ENCODE measurements at places on chromosomes 16 and 17.

DNA sequence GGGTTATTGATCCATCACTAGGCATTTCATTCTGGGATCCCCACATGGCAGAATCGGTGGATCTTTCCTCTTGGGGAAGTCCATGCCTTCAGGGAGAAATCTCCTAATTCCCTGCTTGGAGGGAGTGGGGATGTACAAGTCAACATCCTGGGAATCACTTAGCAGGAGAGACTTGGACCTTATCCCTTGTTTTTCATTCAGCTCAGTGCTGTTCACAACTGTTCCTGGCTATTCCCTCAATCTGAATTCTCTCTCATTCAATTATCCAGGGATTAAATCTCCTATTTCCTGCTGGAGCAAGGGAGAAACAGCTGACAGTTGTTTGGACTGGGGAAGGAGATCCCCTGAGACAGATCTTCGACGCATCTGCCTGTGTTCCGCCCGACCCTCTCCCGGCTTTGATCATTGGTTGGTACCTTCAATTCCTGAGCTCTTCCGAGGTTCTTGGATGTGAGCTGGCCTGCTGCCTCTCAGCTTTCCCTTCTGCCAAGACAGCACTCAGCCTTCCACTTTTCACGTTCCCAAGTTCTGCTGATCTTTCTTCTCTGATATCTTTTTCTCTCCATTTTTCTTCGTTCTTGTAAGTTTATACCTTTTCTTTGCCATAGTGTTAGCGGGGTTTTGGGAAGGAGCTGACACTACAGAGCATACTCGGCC, 115.4 kb upstream of the GNAO1 start:
- DNase-seq, result no peak

GRCh38 chr16:71425746-71426068, 16.1 kb downstream of the TLE7 start:
- no peak for DNase-seq

DNA sequence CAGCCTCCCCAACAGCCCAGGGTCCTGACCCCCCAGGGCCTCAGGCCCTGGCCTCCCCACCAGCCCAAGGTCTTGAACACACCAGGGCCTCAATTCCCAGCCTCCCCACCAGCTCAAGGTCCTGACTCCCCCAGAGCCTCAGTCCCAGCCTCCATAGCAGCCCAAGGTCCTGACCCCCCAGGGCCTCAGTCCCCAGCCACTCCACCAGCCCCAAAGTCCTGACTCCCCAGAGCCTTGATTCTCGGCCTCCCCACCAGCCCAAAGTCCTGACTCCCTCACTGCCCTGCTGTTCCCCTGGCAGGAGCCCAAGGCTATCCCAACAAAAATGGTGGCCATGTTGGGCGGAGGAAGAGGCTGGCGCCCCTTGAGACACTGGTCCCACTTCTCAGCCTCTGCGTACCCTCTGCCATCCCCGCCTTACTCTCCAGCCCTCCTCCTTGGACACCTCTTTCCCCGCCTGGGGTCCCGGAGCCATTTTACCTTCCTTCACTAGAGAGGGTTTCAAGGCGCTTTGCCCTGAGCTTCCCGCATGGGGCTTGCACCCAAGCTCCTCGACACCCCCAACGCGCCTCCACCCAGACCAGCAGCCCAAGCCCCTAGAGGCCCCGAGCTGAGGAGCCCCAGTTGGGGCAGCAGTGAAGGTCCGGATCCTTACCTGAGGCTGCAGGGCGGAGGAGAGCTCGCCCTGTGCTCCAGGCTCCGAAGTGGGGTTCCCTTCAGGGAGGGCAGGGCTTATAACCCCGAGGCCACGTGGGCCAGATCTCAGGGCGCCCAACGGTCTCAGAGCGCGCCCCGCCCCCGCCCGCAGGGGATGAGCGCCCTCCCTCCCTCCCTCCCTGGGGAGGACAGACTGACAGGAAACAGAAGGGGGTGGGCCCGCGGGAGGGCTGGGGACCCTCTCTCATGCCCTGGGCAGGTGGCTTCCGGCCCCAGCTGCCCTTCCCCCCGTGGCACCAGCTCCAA, 3.5 kb upstream of the TSPOAP1 start:
- peak; percentile 91 for DNase-seq

GRCh38 chr17:77271411-77271810, 130.6 kb downstream of the SEC14L1 start:
- DNase-seq, result no peak

DNA sequence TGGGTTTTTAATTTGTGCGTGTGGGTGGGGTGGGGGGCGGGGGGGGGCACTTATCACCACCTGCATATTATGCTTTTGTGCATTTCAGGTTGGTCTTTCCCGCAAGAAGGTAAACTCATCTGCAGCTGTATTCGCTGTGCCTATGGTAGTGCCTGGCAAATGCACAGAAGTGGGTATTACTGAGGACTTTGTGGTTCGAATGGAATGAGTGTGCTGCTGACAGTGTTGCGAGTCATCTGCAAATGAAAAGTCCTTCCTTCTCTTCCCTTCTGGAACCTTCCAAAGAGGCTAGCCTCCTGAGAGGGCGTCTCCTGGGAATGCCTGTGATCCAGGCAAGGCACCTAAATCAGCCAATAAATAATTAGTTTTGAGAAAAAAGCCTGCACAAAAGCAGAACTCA, 532.9 kb downstream of the MAF start:
- DNase-seq, result no peak

DNA sequence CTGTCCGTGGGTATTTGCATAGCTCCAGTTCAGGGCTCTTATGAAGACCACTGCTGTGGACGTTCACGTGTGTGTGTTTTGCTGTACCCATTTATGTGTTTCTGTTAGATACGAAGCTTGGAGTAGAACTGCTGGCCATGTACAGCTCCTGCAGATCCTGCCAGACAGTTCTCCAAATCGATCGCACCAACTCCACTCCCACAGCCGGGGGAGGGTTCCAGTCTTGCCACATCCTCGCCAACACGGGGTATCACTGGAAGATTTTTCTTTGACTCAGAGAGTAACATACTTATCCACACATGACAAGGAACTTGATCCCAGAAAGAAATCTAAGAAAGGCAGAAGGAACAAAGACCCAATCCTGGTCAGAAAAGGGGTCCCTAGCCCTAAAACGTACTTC, 37.4 kb downstream of the TMEM186 start:
- DNase-seq, result no peak

- no peak for DNase-seq
These were observed 29.7 kb upstream of the SSTR5 start for GRCh38 chr16:1042866-1043265.

- no peak for DNase-seq
These were observed 1.4 kb downstream of the TENT4B start for GRCh38 chr16:50154420-50154950.

GRCh38 chr16:9545522-9546437, 454.3 kb downstream of the HAPSTR1 start:
- no peak for DNase-seq

GRCh38 chr16:1458977-1459341, 14.6 kb upstream of the CCDC154 start:
- no peak for DNase-seq

- no peak for DNase-seq
These were observed 27.4 kb upstream of the HAS3 start for GRCh38 chr16:69078073-69078472.

- DNase-seq, result peak; percentile 17
These were observed 16.8 kb downstream of the TCF25 start for GRCh38 chr16:89890200-89890599.

DNA sequence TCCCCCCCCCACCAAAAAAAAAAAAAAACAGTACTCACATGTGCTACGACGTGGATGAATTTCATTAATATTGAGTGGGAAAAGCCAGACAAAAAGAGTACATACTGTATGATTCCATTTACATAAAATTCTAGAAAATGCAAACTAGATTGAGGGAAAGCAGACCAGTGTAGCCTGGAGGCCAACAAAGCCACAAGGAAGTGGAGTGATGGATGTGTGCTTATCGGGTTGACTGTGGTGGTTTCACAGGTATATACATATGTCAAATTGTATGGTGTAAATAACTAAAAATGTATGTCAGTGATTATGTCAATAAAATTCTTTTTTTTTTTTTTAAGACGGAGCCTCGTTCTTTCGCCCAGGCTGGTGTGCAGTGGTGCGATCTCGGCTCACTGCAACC, 1.9 kb upstream of the PLD6 start:
- DNase-seq, result no peak

GRCh38 chr16:19883296-19883965, 1.2 kb downstream of the GPRC5B start:
- DNase-seq, result no peak

GRCh38 chr16:450785-451512, 25.5 kb downstream of the RAB11FIP3 start:
- no peak for DNase-seq

DNA sequence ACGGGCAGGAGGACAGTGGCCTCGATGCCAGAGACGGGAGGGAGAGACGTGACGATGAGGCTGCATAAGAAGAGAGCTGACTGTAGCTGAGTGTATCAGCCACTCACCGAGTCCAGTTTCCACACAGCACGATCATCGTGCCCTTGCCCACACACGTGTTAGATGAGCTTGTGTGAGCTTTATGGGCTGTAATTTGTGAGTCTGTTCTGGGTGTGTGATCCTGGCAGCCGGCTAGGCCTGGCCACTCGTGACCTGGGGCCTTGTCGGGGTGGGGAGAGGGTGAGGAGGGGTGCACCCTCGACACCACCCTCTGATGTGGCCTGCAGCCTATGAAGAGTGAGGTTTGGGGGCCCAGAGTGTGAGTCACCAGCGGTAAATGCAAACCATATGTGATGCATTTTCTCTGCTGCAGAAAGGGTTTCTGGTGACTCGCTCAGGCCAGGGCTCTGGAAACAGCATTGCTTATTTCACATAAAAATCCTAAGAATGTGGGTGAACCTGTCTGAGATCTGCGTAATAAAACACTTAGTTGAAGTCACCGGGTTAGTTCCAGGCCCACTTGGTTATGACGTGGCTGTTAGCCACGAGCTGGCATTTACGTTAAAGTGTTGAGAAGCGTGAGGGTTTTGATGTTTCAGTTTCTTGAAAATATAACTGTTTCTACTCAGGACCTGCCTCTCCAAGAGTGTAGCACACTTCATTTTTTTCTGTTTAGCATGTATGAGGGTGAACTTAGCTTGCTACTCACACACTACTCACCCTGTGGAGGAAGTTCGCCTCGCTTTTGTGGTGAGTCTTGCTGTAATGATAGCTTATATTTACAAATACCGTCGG, 4.2 kb downstream of the METRNL start:
- DNase-seq, result peak; percentile 53

DNA sequence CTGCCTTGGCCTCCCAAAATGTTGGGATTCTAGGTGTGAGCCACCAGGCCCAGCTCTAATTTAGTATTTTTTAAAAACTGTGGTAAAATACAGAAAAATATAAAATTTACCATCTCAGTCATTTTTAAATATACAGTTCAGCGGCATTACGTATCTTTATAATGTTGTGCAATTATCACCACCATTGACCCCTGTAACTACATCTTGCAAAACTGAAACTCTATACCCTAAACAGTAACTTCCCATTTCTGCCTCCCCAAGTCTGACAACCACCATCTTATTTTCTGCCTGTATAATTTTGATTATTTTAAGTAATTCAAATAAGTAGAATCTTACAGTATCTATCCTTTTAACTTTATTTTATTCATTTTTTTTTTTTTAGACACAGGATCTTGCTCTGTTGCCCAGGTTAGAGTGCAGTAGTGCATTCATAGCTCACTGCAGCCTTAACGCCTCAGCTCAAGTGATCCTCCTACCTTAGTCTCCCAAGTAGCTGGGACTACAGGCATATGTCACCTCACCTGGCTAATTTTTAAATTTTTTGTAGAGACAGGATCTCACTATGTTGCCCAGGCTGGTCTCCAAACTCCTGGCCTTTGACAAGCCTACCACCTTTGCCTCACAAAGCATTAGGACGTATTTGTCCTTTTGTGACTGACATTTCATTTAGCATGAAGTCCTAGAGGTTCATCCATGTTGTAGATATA, 10.9 kb upstream of the GGA2 start:
- no peak for DNase-seq

DNA sequence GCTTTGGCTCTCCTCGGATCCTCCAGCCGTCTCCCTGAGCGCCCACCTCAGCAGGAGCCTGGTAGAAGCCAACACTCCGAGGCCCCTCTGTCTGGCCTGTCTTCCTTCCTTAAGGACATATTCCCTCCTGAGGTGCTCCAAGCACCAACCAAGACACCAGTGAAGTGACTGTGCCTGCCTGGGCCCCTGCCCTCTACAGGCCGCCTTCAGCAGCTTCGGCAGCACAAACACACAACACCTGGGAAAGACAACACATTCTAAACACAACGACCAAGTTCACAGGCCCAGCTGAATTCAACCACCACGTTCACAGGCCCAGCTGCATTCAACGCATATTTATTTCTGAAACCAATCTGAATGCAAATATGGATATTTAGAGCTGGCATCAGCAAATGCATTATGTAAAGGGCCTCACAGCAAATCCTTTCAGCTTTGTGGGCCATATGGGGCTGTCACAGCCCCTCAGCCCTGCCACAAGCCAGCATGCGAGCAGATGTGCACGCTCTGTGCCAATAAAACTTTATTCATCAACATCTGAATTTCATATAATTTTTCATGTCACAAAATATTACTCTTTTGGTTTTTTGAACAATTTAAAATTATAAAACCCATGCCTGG, 12.2 kb downstream of the GALNS start:
- DNase-seq, result no peak

DNA sequence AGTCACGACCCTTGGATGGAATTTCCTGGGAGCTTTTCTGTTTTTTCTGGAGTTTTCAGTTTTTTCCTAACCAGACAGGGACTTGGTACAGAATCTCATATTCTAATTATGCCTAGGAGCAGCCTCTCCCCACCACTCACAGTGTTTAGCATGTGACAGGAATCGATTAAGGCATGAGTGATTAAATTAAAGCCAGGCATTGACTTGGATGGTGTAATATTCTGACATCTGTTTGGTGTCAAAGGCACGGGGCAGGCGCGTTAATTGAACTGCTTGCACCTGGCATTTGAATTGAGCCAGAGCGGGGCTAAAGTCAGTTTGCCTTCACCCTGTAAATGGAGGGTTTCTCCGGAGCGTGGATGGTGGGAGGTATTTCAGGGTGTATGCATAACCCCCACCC, 11.9 kb downstream of the MAPT start:
- DNase-seq, result no peak

GRCh38 chr16:54454616-54455015, 168.0 kb upstream of the IRX3 start:
- no peak for DNase-seq

- no peak for DNase-seq
These were observed 785.6 kb upstream of the CDH8 start for GRCh38 chr16:62821824-62822223.

DNA sequence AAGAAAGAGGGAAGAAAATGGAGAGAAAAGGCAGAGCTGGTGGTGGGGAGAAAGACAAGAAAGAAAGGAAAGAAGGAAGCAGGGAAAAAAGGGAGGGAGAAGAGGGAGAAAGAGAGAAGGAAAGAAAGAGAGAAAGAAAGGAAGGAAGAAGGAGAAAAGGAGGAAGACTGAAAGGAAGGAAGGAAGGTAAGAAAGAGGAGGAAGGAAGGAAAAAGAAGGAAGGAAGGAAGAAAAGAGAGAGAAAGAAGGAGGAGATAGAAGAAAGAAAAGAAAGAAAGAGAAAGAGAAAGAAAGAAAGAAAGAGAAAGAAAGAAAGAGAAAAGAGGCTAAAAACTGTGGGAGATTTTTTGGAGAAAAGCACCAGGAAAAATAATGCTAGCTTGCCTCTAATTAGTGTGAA, 561.4 kb upstream of the GOT2 start:
- DNase-seq, result no peak

Data from activated T-cell treated with anti-CD3 and anti-CD28 coated beads for 24 hours (primary cell).